ENCODE measurements at places on chromosomes 16 and 17.

DNA sequence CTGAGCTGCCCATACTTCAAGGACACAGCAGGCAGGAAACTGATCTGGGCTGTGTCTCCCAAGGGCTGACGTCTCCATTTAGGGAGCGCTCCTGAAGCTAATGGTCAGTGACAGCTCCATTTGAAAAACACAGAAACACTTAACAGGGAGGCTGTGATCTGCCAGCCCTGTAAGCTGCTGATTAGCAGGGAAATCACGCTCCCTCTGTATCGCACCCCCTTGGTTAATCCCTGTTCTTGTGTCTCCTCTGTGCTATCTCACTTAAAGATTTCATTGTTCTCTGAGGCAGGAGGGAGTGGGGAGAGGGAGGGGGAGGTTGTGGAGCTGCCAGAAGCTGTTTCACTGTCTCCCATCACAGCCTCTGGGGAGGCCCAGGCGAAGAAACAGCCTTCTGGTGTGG lies 47.4 kb upstream of the CACNG3 start:
- no peak for DNase-seq

DNA sequence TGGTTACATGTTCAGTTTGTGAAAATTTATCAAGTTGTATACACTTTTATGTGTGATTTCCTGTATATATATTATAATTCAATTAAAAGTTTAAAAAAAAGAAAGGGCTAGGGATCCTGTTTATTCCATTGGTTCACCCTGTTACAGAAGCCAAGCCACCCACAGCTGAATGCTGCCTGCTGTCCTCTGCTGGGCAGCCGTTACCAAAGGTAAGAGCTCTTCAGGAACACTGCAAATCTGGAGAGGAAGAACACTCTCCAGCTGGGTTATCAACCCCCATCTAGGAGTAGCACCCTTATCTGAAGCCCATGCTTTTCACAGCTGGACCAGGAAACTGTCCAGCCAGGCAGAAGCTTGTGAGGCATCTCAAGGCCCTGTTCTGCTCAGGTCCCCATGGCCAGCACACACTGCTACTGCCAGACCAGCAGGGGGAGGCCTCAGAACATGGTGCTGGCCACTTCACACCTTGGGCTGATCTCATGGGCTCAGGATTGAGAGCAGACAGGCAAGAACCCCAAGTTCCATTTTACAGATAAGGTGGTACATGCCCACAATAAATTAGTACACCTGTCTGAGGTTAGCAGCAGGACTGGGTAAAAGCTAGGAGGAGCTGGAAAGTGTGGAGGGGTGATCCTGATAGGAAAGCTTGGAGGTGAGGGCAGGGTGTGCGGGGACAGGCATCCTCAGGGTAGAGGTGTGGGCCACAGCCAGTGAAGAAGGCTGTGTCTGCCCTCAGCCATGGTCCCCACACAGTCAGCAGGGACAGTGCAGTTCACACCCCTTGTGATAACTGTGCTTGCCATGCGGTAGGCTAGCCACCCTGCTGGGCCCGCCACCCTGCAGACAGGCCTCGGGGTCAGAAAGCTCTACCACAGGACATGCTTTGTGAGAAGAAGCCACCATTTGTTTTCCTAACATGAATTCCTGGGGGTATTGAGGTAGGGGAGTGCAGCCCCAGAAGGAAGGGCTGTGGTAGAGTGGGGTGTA lies 54.3 kb upstream of the SREBF1 start:
- DNase-seq, result peak; percentile 32

GRCh38 chr17:74856112-74856511 lies 3.6 kb downstream of the GRIN2C start:
- DNase-seq, result peak; percentile 79

- DNase-seq, result no peak
These were observed 2.5 kb upstream of the CDYL2 start for GRCh38 chr16:80806927-80807340.

GRCh38 chr16:5108505-5109158 lies 11.0 kb upstream of the EEF2KMT start:
- DNase-seq, result no peak

- DNase-seq, result no peak
These were observed 66.6 kb upstream of the KSR1 start for GRCh38 chr17:27389542-27390140.

DNA sequence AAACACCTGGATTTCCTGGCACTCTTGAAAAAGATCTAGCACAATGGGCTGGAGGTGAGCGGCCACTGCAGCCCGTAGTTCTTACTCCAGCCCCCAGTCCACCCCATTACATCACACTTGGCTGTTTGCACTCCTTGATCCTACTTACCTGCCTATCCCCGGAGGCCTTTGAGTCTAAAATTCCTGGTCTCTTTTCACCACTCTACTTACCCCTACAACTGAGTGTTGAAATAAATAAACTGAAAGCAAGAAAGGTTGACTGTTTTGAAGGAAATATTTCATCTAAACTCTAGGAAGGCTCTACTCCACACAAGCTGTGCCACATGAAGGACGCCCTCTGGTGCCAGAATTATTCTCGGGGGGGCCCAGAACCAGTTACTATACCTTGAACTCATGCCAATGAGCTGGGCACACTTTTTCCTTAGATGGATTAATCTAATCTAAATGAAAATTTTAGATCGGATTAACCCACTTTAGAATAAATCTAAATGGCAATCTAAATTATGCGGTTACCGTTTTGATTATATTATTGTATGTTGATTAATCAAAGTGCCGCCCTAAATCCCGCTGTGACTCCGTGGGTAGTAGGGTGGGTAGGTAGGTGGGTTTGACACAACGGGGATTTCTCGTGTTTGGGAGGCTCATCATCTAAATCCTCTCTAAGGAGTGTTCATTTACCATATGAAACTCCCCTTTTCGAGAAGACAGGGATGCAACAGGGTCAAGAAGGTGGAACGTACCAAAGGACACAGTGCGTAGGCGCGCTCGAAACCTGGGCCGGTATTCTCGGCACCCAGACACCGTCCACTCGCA lies 651 bp upstream of the EIF1 start:
- DNase-seq, result no peak

DNA sequence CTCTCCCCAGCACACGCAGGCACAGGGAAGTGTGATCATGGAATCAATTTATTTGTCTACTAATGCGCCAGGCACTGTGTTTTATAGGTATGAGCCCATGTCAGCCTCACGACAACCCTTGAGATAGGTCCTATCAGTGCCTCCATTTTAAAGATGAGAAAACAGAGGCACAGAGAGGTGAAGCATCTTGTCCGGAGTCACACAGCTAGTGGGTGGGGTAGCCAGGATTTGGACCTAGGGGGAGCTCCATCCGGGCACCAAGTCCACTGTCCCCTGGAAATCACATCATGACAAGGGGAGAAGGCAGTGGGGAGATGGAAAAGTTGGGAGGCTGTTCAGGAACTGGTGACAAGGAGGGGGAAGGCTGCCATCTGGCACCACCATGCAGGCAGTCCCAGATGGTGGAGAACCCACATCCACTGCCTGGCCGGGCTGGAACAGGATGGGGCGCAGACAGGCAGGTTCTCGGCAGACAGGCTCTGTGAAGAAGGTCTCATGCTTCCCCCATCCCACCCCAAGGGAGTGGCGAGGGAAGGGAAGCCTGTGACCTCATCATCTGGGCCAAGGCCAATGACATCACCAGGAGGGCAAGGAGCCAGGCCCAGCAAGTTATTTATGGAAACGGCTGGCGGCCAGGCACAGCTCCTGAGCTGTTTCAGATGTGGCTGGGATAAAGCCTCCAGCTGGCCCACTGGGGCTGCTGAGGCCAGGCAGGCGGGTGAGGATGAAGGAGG lies 126.0 kb upstream of the SDK2 start:
- peak; percentile 97 for DNase-seq

- no peak for DNase-seq
These were observed 138.0 kb upstream of the WSB1 start for GRCh38 chr17:27155866-27156265.

- DNase-seq, result no peak
These were observed 27.2 kb upstream of the KCNJ16 start for GRCh38 chr17:70047619-70048419.

- DNase-seq, result no peak
These were observed 314.3 kb downstream of the MAP2K6 start for GRCh38 chr17:69728816-69729215.

GRCh38 chr16:61909074-61909473 lies 127.2 kb downstream of the CDH8 start:
- DNase-seq, result peak; percentile 9

- no peak for DNase-seq
These were observed 8.6 kb downstream of the KRT10 start for GRCh38 chr17:40813804-40814203.

GRCh38 chr16:15487336-15488284 lies 53.2 kb downstream of the BMERB1 start:
- DNase-seq, result no peak

DNA sequence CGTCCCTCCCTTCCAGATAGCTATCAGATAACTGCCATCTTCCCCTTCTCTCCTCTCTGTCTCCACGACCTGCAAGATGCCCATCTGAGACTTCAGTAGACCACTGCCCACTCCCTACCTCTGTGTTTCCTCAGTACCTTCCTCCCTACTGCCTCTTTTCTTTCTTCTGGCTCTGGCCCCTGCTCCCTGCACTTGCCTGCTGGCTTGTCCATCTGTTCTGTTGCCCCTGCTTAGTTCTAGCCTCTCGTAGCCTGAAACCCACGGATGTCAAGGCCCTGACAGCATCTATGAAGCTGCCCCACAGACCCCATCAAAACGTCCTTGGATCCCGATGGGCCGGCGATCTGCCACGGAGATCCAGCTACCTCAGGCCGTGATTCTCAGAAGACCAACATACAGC lies 53.0 kb downstream of the ELAC2 start:
- no peak for DNase-seq

DNA sequence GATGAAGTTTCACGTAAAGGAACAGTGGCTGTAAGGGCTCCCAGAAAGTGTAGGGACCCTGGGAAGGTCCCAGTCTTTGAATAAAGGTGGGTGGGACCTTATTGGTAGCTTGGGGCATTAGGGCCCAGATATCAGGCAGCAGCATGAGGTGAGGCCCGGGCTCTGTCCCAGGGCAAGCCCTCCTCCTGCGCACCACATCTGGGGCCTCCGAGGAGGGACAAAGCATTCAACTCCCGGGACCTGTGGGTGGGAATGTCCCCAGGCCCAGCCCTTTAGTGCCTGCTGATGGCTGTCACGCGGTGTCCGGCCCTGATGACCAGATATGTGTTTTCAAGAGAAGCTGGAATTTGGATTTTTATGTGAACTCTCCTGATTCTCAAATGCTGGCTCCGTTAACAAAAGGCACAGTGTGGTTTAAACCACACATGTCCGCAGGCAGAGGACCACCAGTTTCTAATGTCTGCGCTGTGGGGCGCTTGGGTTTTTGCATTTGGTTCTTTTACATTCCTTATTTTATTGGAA lies 30.4 kb downstream of the RAI1 start:
- no peak for DNase-seq

DNA sequence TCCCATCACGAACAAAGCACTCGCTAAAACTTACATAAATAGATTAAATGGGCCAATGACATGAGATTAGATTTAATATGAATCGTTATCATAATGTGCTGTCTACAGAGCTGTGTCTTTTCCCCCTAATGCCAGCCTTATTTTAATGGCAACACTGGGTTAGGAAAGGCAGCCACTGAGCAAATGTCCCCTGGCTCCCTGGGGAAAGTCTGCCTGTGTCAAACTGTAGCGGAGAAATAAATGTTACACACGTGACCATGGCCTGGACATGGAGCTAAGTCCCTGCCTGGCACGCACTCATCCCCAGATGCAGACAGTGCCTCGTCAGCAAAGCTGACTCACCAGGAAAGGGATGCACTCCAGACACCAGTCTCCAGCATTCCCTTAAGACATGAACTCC lies 61.3 kb upstream of the SDK2 start:
- no peak for DNase-seq

- DNase-seq, result no peak
These were observed 6.1 kb downstream of the IL21R start for GRCh38 chr16:27408012-27408601.

DNA sequence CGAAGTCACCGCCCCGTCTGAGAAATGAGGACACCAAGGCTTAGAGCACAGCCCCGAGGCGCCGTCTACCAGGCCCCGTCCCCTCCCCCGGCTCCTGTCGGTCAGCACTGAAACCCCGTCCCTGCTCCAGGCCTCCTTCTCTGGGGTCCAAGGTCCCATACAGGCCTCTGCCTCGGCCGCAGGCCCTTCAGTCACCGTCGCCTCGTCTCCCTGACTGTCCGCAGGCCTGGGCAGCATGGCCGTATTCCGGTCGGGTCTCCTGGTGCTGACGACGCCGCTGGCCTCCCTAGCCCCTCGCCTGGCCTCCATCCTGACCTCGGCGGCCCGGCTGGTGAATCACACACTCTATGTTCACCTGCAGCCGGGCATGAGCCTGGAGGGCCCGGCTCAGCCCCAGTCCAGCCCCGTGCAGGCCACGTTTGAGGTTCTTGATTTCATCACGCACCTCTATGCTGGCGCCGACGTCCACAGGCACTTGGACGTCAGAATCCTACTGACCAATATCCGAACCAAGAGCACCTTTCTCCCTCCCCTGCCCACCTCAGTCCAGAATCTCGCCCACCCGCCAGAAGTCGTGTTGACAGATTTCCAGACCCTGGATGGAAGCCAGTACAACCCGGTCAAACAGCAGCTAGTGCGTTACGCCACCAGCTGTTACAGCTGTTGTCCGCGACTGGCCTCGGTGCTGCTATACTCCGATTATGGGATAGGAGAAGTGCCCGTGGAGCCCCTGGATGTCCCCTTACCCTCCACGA lies 617 bp downstream of the COASY start:
- DNase-seq, result no peak

DNA sequence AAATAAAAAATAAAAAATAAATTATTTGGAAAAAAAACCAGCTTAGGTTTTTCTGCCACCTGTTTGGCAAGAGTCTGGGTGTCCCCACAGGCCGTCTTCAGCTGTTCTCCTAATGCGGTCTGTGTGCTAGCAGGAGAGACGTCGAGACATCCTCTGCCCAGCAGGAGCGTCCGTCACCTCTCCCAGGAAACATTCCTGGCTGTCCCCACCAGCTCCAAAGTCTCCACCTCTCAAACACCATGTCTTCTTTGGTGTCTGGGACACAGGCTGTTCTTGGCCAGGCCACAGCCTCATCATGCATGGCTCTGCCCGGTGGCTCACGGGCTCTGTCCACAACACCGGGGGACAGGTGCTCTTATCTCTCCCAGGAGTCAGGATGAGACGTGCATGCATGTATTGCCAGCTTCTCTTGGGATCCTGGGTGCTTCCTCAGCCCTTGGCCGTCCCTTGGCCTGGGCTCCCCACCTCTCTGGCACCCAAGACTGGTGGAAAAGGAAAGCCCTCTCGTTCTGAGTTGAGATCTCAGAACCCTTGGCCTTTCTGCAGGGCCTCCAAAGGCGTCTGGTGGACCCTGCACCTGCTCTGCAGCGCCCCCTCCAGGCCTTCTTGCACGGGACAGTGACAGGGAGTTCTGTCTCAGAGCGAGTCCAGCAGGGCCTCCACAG lies 84.9 kb upstream of the CBX4 start:
- no peak for DNase-seq

- no peak for DNase-seq
These were observed 43.9 kb upstream of the RCVRN start for GRCh38 chr17:9948928-9949327.

GRCh38 chr17:80259457-80260068 lies 1.1 kb upstream of the RNF213 start:
- no peak for DNase-seq

GRCh38 chr17:49715717-49716279 lies 8.0 kb upstream of the SLC35B1 start:
- no peak for DNase-seq

- no peak for DNase-seq
These were observed 79.5 kb upstream of the DHX40 start for GRCh38 chr17:59485946-59486345.

GRCh38 chr16:16018705-16019104 lies 69.3 kb downstream of the ABCC1 start:
- DNase-seq, result no peak

- peak; percentile 20 for DNase-seq
These were observed 55.3 kb downstream of the TUBD1 start for GRCh38 chr17:59837308-59838051.
